ENCODE measurements at places on chromosomes 3 and 15.

- peak; percentile 6 for DNase-seq
Observed at GRCh38 chr15:38308797-38309196, 56.2 kb downstream of the SPRED1 start.

DNA sequence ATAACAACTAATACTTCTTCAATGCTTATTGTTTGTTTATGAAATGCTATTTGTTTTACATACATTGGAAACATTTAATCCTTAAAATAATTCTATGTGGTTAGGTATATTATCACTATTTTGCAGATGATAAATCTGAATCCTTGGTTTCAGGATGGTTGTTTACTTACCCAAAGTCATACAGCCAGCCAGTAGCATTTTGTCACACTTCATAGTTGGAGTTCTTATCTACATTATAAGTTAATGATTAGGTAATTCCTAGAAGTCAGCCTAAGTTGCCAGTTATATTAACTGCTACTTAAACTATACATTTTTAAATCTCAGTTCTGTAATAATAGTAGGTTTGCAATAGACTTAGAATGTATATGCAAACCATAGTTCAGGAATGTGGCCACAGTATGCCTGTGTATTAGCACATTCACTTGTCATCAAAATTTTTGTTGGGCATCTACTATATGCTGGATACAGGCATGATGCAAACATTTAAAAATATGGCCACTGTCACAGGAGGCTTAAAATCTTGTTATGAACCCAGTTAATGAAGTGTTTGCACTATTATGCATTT, 187.9 kb downstream of the UBE2E2 start:
- no peak for DNase-seq

DNA sequence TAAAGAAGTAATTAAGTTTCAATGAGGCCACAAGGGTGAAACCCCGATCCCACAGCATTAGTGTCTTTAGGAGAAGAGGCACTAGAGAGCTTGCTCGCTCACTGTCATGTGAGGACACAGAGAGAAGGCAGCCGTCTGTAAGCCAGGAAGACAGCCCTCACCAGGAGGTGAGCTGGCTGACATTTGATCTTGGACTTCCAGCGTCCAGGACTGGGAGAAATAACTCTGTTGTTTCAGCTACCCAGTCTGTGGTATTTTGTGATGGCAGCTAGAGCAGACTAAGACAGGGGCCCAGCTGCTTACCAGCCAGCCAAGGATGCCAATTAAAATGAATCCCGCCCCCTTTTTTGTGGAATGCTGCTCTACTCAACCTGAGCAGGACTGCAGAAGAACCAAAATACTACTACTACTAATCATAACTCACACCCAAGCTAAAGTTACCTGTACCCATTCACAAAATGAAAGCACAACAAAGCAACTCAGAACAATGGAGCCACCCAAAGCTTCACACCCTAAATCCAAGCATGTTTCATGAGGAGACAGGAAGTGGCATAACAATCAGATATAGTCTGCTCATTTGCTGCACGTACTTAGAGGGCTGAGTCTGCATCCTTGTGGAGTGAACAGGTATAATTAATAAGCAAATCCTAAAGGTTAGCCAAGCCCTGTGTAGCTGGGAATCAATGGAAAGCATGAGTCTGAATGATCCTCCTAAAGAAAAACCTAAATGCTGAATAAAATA, 35.6 kb upstream of the RHCG start:
- DNase-seq, result no peak

- no peak for DNase-seq
Observed at GRCh38 chr3:139715743-139716360, 38.1 kb upstream of the NMNAT3 start.

- DNase-seq, result no peak
Observed at GRCh38 chr3:134477938-134478337, 7.8 kb downstream of the ANAPC13 start.

GRCh38 chr3:136196064-136196400, at the start of gene MSL2:
Gene MSL2 (minus strand): TSS chr3:136196335. CDS start chr3:136195113, 1,222 bp downstream.
- no peak for DNase-seq

GRCh38 chr15:74263466-74263865, 27.3 kb downstream of the CCDC33 start:
- no peak for DNase-seq

DNA sequence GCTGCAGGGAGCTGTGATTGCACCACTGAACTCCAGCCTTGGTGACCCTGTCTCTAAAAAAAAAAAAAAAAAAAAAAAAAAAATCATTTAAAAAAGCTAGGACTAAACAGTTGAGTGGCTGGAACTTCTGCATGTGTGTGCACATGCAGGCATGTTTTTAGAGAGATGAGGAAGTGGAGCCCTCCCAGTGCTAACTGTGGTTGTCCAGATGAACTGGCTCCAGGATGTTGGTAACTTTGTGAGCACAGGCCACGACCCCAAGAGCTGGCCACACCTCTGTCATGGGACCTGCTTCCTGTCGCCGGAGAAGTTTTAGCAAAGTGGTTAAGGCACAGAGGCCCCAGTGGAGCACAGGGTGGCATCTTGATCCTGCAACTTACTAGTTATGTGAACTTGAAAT, 27.0 kb downstream of the CHCHD6 start:
- no peak for DNase-seq

GRCh38 chr15:52243697-52244555, 51.7 kb downstream of the MYO5C start:
- DNase-seq, result no peak

- no peak for DNase-seq
Observed at GRCh38 chr3:133479895-133480669, 80.2 kb downstream of the BFSP2 start.

DNA sequence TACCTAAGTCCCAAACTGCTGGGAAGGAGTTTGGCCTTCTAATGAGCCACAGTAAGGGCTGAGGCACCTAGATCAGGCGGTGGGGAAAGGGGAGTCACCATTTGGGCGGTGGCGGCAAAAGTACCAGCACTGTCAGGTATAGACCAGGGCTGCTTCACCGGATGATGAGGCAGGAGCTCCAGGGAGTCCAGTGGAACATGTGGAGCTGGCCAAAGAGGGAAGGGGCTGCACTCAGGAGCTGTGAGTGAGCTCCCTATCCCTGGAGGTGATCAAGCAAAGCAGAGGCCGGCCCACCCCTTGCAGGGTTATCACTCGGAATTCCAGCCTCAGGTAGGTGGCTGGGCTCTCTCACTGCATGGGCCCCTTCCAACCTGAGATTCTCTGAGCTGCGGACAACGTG, 108.4 kb downstream of the SEC22A start:
- DNase-seq, result no peak

- no peak for DNase-seq
Observed at GRCh38 chr3:8824238-8824637, 54.8 kb upstream of the OXTR start.

DNA sequence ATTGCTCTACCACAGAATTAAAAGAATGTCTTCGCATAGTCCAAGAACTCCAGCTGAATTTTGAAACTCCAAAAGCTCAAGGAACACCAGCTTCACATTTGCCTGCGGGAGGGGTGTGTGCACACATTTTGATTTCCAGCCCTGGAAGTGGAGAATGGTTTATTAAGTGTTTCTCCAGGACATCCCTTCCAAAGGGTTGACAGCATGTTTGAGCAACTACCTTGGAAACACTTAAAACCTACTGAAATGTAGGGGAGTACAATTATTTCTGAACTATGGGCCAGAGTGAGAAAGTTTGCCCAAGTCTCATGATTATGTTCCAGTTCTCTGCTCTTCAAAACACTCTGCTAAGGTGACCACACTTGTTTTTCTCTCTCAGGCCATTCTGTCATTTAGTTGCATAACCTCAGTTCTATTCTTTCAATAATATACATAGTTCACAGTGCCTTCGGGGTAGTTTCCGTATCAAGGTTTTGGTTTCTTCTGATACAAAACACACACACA, 7.9 kb downstream of the ACP3 start:
- no peak for DNase-seq

DNA sequence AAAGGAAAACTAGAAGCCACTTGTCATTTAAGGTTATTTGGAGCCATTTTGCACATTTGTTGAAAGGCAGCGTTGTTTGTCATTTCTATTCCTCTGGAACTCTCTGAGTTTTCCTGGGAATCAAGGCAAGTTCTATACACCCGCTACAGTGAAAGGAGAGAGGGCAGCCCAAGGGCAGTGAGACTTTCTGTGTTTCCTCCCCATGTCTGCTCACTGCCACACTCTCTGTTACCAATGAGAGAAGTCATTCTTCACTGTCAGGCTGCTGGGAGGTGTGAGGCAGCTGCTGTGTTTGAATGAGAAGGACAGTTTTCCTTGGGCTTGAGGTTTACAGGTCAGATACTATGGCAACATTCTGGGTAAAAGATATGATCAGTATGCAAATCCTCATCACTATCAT, 36.0 kb downstream of the ATP13A5 start:
- no peak for DNase-seq

DNA sequence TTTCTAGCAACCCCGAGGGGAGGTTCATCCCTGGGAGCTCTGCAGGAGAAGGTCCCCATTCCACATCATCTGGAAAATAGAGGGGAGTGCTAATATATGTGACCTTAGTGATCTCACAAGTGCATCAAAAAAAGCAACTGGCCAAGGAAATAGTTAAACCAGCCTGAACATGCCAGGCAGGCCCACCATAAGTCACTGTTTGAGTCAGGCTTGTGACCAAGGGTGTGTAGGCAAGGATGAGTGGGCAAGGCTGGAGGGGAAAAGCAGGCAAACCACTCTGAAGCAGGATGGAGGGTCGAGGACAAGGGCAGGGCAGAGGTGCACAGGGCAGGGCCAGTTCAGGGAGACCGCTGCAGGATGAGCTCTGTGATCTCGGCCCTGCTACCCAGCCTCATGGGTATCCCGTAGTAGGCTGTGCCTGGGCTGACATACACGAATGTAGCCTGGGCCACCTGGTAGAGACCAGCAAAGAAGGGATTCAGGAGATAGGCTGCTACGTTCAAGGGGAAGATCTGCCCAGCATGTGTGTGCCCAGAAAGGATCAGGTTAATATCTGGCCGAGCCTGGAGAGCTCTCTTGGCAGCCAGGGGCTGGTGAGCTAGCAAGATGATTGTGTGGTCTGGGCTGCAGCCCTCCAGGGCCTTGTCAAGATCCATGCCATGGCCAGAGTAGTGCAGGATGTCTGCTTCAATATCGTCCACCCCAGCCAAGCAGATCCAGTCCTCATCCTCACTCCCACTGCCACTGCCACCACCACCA, 4.3 kb downstream of the GLB1 start:
- DNase-seq, result no peak

DNA sequence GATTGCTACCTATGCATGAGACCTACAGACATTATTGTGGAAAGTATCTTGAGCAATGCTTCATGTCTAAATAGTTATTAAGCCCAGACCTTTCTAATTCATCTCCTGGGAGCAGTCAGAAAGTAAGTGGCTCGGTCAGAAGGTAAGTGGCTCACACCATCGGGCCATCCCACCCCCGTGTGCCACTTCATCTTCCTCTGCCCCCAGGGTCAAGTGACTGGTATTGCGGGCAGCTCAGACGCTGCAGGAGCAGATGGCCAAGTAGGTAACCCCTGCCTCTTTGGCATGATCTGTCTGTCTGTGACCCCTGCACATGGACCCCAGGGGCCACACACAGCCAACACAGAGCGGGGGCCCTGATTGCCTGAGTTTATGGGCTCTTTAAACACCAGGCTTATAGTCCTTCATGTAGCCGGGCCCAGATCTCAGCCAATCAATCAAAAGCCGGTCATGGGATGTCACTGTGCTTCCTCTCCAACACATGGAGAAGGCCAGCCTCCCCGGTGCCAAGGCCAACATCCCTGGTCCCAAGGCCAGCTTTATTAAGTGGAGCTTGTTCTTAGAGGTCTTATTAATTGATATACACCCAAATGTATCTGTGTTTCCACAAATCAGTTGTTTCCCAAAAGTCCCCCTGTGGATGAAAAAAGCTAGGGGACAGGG, 42.9 kb downstream of the LARP6 start:
- no peak for DNase-seq

GRCh38 chr3:40240921-40241320, 68.6 kb upstream of the EIF1B start:
- no peak for DNase-seq

- no peak for DNase-seq
Observed at GRCh38 chr3:111723293-111724215, 128.4 kb upstream of the ZBED2 start.

DNA sequence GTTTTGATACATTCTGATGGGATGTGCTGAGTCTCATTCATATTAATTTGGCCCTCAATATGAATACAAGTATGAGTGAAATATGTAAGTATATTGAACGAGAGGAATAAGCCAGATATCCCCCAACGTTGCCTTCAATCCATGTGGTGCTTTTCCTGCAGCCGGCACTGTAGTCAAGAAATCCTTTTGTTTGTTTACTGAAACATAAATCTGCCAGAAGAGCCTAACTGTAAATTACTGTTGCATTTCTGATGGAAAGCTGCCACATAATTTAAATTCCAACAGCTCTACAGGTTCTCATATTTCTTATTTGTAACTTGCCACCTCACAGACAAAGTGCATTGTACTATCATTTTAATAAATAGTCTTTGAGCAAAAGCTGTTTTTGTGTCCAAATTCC, 314.0 kb downstream of the KBTBD8 start:
- no peak for DNase-seq

DNA sequence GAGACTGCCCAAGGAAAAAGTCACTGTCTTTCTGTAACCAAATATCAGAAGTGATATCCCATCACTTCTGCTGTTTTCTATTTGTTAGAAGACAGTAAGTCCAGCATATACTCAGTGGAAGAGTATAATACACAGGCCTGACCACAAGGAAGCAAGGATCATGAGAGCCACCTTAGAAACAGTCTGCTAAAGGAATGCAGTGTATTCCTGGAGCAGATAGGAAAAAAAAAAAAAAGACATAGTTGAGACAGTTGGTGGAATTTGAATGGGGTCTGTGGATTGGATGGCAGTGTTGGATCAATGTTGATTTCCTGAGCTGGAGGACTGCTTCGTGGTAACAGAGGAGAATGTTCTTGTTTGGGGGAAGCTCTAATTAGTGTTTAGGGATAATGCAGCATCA, 26.5 kb upstream of the FBXL2 start:
- no peak for DNase-seq

- DNase-seq, result no peak
Observed at GRCh38 chr3:45412763-45413162, 24.4 kb downstream of the LARS2 start.

DNA sequence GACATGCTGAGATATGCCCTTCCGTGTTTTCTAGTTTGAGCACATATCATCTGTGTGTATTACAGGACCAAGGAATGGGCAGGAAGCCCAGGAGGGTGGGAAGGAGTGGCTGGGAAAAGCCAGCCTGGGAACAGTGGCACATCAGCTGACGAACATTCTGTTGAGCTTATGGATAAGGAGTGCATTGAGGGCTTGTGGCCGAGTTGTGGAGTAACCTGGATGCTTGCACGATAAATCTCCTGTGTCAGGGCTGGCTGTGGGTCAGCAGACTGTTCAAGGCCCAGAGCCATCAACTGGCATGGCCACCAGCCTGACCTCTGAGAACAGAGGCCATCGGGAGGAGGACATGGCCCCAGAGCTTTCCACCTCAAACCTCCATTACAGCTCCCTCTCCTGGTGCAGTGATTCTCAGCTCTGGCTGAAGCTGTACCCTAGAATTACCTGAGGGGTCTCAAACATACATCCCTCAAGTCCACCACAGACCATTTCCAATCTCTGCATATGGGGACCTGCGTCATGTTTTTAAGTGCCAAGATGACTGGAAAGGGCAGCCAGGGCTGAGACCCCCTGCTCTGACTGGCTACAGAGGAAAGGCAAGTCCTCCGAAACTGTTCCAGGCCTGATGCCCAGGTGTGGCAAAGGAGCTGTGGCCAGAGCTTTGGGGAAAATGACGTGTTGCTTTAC, 4.8 kb upstream of the VILL start:
- DNase-seq, result no peak

Data from activated T-cell treated with anti-CD3 and anti-CD28 coated beads, Interleukin-2, amount 50 U/mL, for 72 hours (primary cell).